Stimulated activated CD8-positive, alpha-beta memory T cell treated with anti-CD3 and anti-CD28 coated beads, Interleukin-4, amount 100 ng/mL, for 48 hours (primary cell): ENCODE measurements at places on chromosomes 12 and 14.
A peak's percentile ranks its signal among the peaks of the same experiment; 100 is the strongest.

- no peak for DNase-seq
Observed at GRCh38 chr12:130990034-130990433, 36.3 kb downstream of the ADGRD1 start.

GRCh38 chr12:5081016-5081415 lies 37.3 kb downstream of the KCNA5 start:
- no peak for DNase-seq

GRCh38 chr14:77808250-77808649 lies 8.3 kb downstream of the ADCK1 start:
- DNase-seq = no peak

GRCh38 chr14:90760591-90761316 lies 55.5 kb downstream of the TTC7B start:
- no peak for DNase-seq

DNA sequence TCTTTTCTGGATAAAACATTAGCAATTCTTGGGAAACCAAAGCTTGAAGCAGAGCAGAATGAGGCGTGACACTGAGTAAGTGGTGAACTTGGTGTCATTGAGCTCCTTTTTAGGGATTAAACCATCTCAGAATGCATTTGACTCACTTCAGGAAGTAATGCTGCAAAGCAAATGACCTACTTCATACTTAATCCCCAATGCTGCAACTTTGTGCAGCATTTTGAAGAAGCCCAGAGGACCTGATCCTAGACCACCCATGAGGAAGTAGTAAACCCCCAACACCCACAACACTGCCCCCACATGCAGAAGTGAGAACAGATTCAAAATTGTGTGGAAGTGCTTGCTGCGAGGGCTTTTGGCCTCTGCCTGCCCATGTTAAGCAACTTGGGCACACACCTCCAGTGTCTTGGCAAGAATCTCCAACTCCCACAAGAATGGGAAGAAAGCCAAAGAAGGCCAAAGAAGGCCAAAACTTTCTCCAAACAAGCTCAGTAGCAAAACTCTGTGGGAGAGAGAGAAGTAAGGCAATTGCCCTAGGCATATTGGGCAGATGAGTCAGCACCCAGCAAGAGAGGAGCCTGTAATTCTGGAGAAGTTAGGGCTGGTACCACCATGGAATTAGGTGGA lies 69.2 kb upstream of the ETV6 start:
- DNase-seq = no peak

- no peak for DNase-seq
Observed at GRCh38 chr12:15253990-15254389, 32.8 kb upstream of the RERG start.

GRCh38 chr12:48291511-48291910 lies 59.2 kb downstream of the ZNF641 start:
- DNase-seq = no peak

GRCh38 chr14:97282210-97283004 lies 485.2 kb downstream of the VRK1 start:
- DNase-seq = no peak

DNA sequence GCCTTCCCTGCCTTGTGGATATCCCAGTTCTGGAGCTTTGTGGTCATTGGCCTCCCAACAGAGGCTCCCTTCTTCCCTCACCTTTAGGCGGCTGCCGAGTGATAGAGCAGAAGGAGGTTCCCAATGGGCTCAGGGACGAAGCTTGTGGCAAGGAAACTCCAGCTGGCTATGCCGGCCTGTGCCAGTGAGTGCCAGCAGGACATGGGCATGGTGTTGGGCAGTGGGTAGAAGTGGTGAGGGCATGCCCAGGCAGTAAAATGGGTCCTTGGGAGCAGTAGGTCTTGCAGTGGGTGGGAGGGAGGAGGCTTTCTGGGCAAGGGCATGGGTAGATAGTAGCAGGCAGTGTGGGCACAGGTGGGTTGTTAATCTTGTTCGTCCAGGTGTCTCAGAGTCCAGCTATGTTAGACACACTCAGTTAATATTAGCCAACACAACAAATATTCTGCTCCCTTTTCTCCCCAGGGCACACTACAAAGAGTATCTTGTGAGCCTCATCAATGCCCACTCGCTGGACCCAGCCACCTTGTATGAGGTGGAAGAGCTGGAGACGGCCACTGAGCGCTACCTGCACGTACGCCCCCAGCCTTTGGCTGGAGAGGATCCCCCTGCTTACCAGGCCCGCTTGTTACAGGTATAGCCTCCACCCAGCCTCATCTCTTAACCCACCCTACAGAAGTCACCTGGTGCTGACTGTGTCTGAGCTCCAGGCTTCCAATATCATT lies 1.1 kb upstream of the IRF9 start:
- DNase-seq = no peak

DNA sequence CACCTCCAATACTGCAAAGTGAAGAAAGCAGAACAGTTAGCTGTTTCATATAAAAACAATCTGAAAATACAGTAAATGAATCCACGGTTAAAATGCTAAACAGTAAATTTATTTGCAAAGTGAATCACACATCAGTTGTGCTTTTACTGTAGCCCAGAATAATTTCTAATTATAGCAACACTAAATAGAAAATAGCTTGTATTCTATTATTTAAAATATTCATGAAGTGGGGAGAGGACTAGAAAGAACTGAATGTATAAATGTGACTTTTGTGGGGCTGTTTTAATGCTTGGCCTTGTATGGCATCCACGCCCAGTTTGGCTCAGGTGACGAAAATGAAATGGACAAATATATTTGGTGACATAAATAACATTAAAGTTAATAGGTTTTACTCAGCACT lies 148.2 kb downstream of the ATP23 start:
- no peak for DNase-seq

DNA sequence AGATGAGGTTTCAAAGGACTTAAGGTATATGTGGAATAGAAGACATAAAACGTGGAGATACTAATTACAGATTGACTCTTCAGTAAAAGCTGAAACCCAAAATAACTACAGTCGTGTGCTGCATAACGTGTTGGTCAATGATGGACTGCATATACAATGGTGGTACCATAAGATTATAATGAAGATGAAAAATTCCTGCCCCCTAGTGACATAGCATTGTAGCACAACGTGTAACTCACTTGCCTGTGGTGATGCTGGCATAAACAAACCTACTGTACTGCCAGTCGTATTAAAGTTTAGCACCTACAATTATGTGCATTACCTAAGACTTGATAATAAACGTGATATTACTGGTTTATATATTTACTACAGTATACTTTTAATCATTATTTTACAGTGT lies 150.3 kb downstream of the LRRK2 start:
- DNase-seq = no peak

- no peak for DNase-seq
Observed at GRCh38 chr12:88237954-88238353, 95.8 kb downstream of the TMTC3 start.

- no peak for DNase-seq
Observed at GRCh38 chr12:46473634-46474329, 101.2 kb upstream of the SLC38A2 start.

GRCh38 chr12:30794020-30794419 lies 39.3 kb upstream of the CAPRIN2 start:
- DNase-seq = no peak

DNA sequence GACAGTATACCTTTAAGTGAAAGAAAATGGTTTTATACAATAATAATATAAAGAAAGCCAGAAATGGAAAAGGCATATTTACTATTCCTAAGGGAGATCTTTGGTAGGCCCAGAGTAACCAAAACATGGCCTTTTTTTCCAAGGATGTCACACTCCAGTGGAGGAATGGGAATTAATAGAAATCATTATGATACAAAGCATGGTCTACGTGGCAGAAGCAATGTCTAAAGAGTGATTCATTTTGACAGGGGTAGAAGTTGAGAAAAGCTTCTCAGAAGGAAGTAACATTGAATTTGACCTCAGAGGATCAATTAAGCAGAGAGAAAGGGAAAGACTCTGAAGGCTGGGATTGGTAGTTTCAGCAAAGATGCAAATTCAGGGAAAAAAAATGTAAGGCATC lies 208.6 kb downstream of the BTG1 start:
- DNase-seq = no peak

GRCh38 chr12:61011767-61012423 lies 1248.3 kb upstream of the USP15 start:
- DNase-seq = no peak

GRCh38 chr14:26289891-26290486 lies 307.8 kb downstream of the NOVA1 start:
- no peak for DNase-seq

DNA sequence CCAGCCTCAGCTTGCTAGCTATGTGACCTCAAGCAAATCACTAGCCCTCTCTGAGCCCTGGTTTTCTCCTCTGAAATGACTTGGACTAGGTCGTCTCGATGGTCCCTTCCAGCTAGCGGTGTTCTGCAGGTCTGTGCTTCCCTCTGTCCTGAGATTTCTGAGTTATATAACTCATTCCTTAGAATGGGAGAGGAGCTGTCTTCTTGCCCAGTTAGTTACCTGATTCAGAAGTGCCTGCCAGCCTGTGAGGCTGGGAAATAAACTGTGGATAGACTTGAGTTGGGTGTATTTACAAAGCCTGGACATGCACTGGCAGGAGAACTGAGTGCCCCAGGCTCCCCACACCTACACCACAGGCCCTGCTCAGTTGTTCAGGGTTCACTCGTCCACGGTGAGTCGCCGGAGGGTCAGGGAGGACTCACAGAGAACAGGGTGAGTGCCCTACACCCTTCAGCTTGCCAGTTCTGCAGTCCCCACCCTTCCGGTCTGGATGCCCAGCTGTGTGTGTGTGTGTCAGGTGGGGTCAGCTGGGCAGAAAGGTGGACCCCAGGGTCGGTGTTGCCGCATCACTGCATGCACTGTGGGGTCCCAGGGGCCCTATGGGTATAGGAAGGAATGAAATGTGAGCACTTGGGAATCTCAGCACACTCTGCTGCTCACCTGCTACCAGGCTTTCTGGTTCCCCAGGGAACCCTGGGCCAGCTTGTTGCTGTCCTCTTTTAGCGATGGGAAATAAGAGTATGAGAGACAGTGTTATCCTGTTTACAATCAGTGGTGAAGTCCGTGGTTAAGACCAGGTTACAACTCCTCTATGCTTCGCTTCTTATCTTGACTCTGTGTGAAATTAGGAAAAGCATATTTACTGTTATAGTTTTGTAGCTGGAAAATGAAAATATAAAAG lies 348.2 kb downstream of the DPF3 start:
- DNase-seq = no peak

DNA sequence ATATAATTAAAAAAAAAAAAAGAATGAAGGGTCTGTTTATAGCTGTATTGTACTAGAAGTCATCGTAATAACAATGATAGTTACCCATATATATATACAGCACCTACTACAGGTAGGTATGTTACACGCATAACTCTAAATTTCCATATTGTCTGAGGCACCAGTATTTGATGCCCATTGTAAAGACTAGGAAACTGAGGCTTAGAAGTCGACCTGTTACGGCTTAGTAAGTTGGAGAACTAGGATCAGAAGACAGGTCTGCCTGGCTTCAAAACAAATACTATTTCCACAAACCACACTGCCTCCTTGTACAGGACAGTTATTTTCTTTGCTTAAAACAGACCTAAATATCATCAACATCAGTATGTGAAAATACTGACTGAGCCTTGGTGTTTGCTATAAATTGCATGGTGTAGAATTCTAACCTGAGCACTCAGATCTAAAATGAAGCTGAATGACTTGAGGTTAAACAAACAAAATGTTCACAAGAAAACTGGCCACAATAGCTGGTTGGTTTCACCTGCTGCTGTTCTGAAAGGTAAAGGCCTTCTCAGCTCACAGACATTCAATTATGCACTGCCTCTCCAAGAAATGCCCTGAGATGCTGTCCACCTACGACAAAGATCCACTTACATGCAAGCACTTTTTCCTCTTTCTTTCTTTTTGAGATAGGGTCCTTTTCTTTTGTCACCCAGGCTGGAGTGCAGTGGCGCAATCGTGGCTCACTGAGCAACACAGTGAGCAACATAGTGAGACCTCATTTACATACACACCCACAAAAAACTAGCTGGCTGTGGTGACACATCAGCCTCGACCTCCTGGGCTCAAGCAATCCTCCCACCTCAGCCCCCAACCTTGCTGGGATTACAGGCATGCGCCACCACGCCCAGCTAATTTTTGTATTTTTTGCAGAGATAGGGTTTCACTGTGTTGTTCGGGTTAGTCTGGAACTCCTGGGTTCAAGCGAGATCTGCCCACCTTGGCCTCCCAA lies 35.7 kb downstream of the SSH1 start:
- peak; percentile 64 for DNase-seq
